AG08396 (cell line): ENCODE measurements at places on chromosomes 7 and 10.

GRCh38 chr10:128723631-128724205, 597.5 kb upstream of the MKI67 start:
- DNase-seq = no peak

DNA sequence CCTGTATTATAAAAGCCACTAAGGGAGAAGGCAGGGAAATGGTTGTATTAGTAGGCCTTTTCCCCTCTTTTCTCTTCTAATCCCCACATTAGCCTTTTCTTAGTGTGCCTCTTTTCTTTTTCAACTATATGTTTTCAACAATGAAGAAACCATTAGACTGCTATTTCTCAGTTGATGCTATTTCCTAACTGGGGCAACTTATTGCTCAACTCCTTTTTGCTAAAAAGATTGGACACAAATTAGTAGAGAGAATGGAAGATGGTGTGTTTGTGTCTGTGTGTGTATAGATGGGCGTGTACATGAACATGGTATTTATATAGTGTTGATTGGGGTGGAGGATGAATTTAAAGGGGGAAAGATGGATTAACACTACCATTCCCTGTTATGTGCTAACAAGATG, 28.4 kb downstream of the TBC1D12 start:
- DNase-seq = no peak

DNA sequence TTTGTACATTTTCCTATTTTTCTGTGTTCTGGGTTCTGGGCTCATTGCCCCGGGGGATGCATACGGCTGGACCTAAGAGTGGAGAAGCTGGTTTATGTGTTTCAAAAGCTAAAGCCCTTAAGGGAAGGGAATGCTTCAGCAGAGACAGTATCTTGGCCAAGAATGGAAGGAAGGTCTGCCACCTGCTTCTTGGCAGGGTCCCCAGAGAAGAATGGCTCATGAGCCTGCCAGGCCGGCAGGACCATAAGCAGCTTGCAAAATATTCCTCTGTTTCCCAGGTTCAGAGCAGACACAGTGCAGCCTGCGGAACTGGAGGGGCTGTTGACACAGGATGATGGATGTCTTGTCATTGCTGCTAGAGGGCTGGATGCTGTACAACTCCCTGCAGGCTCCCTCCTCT, 7.8 kb upstream of the ABHD11 start:
- DNase-seq = no peak

DNA sequence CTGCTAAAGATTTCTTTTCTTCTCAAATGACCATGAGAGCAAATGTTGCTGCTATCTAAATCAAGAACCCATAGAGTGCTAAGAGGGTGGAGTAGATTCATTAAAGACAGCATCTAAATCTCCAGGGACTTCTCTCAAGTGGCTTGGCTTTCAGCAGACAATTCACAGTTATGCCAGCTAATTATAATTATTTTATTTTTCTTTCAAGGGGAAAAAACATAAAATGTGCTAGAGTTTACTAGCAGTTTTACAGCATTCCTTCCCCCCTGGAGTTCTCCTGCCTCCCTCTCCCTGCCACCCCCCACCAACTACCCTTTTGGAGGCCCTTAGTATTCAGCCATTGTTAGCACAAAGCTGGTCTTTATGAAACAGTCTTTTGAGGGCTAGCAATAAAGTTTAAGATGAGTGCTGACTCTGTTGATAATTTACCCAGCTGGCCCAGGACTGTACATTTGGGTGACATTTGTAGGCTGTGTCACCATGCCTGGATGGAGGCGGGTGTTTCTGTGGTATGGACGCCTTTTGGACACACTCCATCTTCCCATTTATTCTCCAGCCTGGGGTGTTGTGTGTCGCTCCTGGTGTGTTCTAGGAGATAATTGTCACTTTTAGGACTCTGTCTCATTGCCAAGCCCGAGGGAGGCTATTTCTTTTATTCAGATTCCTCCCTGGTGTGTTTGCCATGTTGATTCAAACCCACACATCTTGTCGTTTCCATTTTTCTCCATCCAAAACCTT, 160.2 kb downstream of the CREB5 start:
- no peak for DNase-seq

GRCh38 chr10:120588311-120588710, 131.3 kb downstream of the PLPP4 start:
- DNase-seq = no peak

GRCh38 chr10:4824791-4825310, 1.2 kb upstream of the AKR1E2 start:
- DNase-seq = no peak

- DNase-seq = no peak
Measured at GRCh38 chr10:122329416-122329815, 45.1 kb upstream of the PLEKHA1 start.

DNA sequence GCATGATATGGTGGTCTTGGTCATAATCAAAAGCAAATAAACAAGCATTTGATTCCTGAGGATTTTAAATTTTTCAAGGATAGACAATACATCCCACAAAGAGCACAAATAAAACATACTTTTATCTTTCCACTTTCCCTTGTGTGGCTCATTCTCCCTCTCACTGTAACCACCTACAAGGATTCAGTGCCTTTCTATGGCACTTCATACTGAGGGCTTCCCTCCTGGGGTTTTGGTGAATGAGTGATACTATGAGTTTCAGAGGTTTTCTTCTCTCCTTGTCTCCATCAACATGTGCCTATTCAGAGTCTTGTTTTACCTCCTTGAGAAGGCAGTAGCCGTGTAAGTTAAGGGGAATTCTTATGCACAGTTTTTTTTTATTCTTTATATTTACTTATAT, 296.0 kb upstream of the TEX47 start:
- DNase-seq = no peak

DNA sequence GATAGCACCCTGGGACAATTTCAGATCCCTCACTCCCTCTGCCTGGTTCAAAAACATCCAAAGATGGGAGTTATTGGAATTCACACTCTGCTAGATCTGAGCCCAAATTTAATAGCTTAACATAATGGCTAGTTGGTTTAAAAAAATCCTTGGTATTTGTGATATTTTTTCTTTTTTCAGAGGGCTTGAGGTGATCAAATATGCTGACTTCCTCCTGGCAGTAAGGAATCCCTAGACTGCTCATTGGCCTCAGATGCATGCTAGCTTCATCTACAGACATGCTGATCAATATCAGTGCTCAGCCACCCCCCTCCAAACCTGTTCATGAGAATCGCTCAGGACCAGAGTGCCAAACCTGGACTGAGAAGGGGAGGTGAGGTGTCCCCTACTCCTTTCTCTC, 74.7 kb upstream of the PLPP4 start:
- no peak for DNase-seq

- DNase-seq = peak; percentile 13
Measured at GRCh38 chr7:108358553-108358952, 97.7 kb downstream of the NRCAM start.

GRCh38 chr10:92381543-92381954, 90.6 kb downstream of the MARCHF5 start:
- no peak for DNase-seq

DNA sequence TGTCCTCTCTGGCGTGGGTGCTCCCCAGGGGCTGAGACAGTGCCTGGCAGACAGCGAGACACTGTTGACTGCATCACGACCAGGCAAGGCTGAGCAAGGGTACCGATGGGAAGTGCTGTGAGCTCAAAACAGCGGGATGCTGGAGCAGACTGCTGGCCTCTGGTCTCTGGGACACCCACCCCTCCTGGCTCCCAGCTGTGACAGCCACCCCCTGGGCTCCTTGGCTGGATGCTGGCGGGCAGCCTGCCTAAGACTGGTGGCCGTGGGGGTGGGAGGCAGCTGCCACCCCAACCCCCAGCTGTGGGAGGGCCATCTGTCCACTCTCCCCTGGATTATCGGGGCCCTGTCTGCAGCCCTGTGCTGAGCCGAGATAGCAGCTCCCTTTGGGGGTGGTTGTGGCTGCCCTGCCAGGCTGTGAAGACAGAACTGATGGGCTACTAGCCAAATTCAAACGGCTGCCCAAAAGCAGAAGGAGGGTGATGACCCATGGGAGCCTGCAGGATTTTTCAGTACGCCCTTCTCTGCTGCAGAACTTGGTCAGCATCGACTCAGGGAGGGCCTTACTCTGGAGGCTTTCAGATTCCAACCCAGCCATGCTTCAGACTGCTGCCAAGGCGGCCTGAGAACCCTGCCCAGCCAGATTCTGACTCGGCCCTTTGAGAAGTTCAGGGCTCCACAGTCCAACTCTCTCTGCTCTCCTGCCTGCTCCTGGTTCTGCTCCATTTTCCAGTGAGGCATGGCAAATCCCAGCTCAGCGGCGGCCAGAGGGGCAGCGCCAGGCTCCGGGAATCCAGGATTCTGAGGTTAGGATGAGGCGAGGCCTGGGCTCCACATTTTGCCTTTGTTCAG, 125.3 kb downstream of the NEURL1 start:
- peak; percentile 82 for DNase-seq

- no peak for DNase-seq
Measured at GRCh38 chr10:13942035-13942434, 355.3 kb downstream of the PRPF18 start.

DNA sequence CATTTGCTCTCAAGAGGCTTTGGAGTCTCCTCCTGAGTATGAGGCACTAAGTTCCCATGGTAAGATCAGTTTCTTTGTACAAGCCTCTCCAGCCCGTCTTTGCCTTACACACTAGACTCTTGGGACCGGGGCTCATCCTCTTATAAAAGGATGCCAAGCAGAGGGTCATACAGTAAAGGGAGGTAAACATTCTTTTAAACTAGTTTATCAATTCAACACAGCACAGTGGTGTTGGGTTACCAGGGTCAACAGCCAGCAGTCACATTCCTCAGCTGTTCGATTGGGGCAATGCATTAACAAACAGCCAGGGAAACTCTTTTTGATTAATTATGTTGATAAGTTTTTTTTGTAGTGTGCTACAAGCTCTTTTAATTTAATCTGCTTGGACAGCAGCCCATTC, 37.8 kb downstream of the HHEX start:
- no peak for DNase-seq

DNA sequence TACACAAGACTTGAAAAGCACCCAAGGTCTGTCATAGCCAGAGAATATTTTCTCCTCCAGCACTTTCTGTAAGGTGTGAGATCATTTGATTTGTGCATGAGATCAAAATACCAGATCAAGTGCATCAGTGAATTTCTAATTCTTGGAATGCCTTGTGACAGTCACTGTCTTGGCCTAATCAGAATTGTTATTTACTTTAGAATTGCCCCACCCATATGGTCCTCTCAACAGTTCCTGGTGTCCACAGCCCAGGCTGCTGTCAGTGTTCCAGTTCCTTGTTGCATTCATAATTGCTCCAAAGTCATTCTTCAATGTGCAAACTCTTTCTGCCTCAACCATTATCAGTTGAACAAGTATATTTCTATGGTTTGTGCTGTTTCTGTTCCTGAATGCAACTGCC, 770.2 kb downstream of the NRG3 start:
- DNase-seq = no peak

GRCh38 chr7:81469869-81470723, 299.8 kb downstream of the HGF start:
- DNase-seq = peak; percentile 66

- DNase-seq = no peak
Measured at GRCh38 chr10:72426986-72427385, 72.3 kb upstream of the DNAJB12 start.

DNA sequence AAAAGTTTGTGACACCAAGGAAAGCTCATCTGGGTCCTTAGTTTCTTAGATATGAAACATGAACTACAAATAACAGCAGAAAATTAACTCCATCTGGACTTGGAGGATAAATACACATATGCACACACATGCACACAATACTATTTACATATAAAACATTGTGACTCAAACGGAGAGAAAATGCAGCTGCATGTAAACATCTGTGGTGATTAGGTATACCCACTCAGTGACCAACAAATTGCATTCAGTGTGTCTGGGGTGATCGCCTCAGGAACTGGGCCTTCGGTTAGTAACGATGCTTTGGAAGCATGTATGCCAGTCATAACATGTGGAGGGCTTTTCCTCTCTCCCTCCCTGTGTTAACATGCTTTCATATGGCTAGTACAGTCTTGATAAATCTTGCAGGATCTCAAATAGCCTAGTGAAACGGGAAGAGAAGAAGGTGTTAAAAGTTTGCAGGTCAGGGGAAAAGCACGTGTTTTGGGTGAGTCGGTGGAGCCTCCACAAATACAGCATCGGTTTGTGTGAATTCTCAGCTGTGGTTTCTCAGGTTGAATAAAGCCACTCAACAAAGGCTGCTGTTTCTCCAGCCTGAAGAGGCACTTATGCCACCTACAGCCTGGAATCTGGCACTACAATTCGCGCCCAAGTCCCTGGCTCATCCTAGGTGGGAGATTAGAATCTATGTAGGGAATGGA, 8.7 kb upstream of the GLRX3 start:
- DNase-seq = peak; percentile 90

GRCh38 chr10:104259999-104260774, 5.5 kb downstream of the GSTO1 start:
- DNase-seq = no peak
